LHCN-M2 (cell line): ENCODE measurements at places on chromosomes 12 and 14. TPM values are rescaled to one million over a fixed set of nuclear protein-coding genes. Genes with fewer than 3 reads are reported as not detected.

Gene COQ10A
- 16.5 and 20.8 TPM in 2 replicates for total RNA-seq

Gene FSCB
- not detected in 2 replicates for total RNA-seq

Gene SPTB
- total RNA-seq, result not detected in 2 replicates

Gene EIF2B2
- total RNA-seq, result 78.9 and 88.7 TPM in 2 replicates

Gene PTGER2
- total RNA-seq, result 35.8 and 37.8 TPM in 2 replicates

Gene CLEC1A
- not detected in 2 replicates for total RNA-seq

Gene INHBC
- total RNA-seq, result not detected in 2 replicates

Gene ARL1
- 59.9 and 62.1 TPM in 2 replicates for total RNA-seq

Gene CBLN3
- 1.3 and 1.9 TPM in 2 replicates for total RNA-seq

Gene TMEM132C
- total RNA-seq, result not detected in 2 replicates

Gene CCDC38
- not detected in 2 replicates for total RNA-seq

Gene MAP3K9
- 0.38 and 0.75 TPM in 2 replicates for total RNA-seq

Gene RASAL1
- not detected in 2 replicates for total RNA-seq

Gene ALDH2
- 4.5 and 5.8 TPM in 2 replicates for total RNA-seq

Gene VRTN
- total RNA-seq, result not detected in 2 replicates

Gene PMCH
- not detected in 2 replicates for total RNA-seq

Gene APOF
- total RNA-seq, result not detected in 2 replicates

Gene C12orf60
- total RNA-seq, result 1.5 and 3.2 TPM in 2 replicates

Gene HOXC12
- 0.34 and 0.38 TPM in 2 replicates for total RNA-seq

Gene ORAI1
- total RNA-seq, result 11.4 and 15.5 TPM in 2 replicates

Gene TMEM119
- 0.80 and 1.9 TPM in 2 replicates for total RNA-seq

Gene LALBA
- total RNA-seq, result not detected in 2 replicates

Gene HOTAIR
- 3.3 and 7.0 TPM in 2 replicates for total RNA-seq

Gene PAWR
- 8.3 and 13.9 TPM in 2 replicates for total RNA-seq
